ENCODE measurements at places on chromosomes 7 and 10. TPM values are rescaled to one million over a fixed set of nuclear protein-coding genes. Genes with fewer than 3 reads are reported as not detected.

The DYNC1I1 gene
- total RNA-seq: 1.1 TPM

The CDCA7L gene
- total RNA-seq: 41.1 TPM

The BMPER gene
- total RNA-seq: 13.3 TPM

The ANTXRL gene
- total RNA-seq: not detected

The EGR2 gene
- total RNA-seq: 14.9 TPM

The FEZF1 gene
- total RNA-seq: not detected

The FAM241B gene
- total RNA-seq: 1.7 TPM

The MACC1 gene
- 7.1 TPM for total RNA-seq

The CPN1 gene
- total RNA-seq: not detected

The PNLIP gene
- total RNA-seq: 1.4 TPM

The CPVL gene
- 12.6 TPM for total RNA-seq

The NACAD gene
- 1.4 TPM for total RNA-seq

The NEUROD6 gene
- total RNA-seq: 0.30 TPM

The NKX2-3 gene
- not detected for total RNA-seq

The RNF148 gene
- total RNA-seq: 0.89 TPM

The ZNF467 gene
- 3.6 TPM for total RNA-seq

The NRF1 gene
- 16.0 TPM for total RNA-seq

The NME8 gene
- total RNA-seq: 0.79 TPM

The CCSER2 gene
- total RNA-seq: 36.6 TPM

The ASB13 gene
- 6.7 TPM for total RNA-seq

The NEUROG3 gene
- total RNA-seq: not detected

The FAS gene
- total RNA-seq: 28.6 TPM

The PLEKHS1 gene
- not detected for total RNA-seq

The ASZ1 gene
- not detected for total RNA-seq

The PHYHIPL gene
- total RNA-seq: 1.2 TPM

The GSTO2 gene
- total RNA-seq: 6.3 TPM

The IFIT2 gene
- total RNA-seq: 8.6 TPM

The YAE1 gene
- total RNA-seq: 27.2 TPM

The PTPN12 gene
- total RNA-seq: 143 TPM

The NUTM2B gene
- 0.30 TPM for total RNA-seq

The RHOBTB1 gene
- total RNA-seq: 22.8 TPM

The SH2B2 gene
- total RNA-seq: 2.0 TPM

The LIPK gene
- total RNA-seq: 10.6 TPM

The C10orf71 gene
- total RNA-seq: 2.2 TPM

The DNA2 gene
- total RNA-seq: 8.9 TPM

The MSMB gene
- 4.8 TPM for total RNA-seq

The GARS1 gene
- total RNA-seq: 54.4 TPM

The NUB1 gene
- 28.5 TPM for total RNA-seq
